Adrenal gland (tissue), 19 donors: ENCODE measurements at places on chromosomes 4 and X. TPM values are rescaled to one million over a fixed set of nuclear protein-coding genes. Genes with fewer than 3 reads are reported as not detected.
A peak's percentile ranks its signal among the peaks of the same experiment; 100 is the strongest.

- H3K4me1 ChIP-seq, result no peaks in the 10 kb centered on the region
- DNase-seq, result no peak
- H3K36me3 ChIP-seq, result no peaks in the 10 kb centered on the region
- H3K4me3 ChIP-seq, result no peak overlapping the region
- H3K27ac ChIP-seq, result no peak overlapping the region
- H3K27me3 ChIP-seq, result no peaks in the 10 kb centered on the region
These were observed 79.8 kb upstream of the PPARGC1A start for GRCh38 chr4:23969635-23970145.

DNA sequence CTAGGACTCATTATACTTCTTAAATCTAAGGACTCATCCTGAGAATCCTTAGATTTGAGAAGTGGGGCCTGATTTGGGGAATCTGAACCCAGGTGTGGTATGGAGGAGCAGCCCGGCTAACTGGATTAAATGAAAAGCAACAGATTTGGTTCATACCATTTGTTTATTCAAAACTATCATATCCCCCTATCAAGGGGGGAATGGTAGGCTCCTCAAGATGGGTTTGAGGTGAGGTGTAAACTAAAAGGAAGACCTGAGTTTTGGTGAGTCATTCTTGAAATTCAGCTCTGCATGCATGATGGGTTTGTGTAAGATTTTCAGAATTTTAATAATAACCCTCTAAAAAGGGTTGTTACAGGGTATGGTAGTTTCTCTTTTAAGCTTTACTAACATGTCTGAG is 53.4 kb downstream of the CASP6 start:
- H3K4me3 ChIP-seq, result no peak overlapping the region
- H3K27me3 ChIP-seq, result no peaks in the 10 kb centered on the region
- H3K36me3 ChIP-seq, result no peaks in the 10 kb centered on the region
- H3K4me1 ChIP-seq, result no peaks in the 10 kb centered on the region
- no peak for DNase-seq

- H3K4me3 ChIP-seq, result no peak overlapping the region
- no peak for DNase-seq
- no peak overlapping the region for H3K27ac ChIP-seq
- no peaks in the 10 kb centered on the region for H3K27me3 ChIP-seq
- no peaks in the 10 kb centered on the region for H3K4me1 ChIP-seq
These were observed 131.3 kb downstream of the FHDC1 start for GRCh38 chr4:153067376-153067775.

DNA sequence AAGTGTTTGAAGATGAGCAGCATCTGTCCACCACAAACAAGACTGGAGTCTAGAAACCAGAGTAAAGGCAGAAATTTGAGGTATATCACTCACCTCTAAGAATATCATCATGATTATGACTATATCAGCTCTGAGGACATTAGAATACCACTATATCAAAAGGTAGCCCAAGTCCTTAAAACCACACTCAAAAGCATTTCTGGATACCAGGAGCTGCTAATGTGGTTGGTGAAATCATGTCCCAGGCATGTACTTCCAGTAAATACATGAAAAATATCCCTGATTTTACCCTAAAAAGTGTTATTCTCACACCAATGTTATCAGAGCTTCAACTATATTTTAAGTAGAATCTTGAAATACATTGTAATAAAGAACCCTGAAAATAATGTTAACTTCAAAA is 136.3 kb upstream of the SMAD1 start:
- DNase-seq, result no peak
- H3K36me3 ChIP-seq, result no peaks in the 10 kb centered on the region
- H3K27me3 ChIP-seq, result no peaks in the 10 kb centered on the region
- H3K27ac ChIP-seq, result no peak overlapping the region
- H3K4me1 ChIP-seq, result no peaks in the 10 kb centered on the region
- H3K4me3 ChIP-seq, result no peak overlapping the region

DNA sequence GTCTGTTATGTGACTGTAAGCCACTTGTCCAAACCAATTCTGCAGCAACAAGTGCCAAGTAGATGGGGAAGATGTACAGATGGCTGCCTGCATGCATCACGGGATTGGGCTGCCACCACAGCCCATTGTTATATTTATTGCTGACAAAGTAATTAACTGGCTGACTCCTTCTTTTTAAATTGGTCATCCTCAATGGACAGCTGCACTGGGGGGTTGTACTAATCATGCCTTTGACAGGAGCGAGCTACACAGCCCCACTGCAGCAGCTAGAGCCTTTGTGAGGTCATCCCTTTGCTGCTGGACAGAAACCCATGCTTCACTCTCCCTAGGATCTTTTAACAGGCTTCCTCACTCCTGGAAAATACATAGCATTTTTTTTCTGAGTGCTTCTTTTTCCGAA is 146.7 kb upstream of the CXXC4 start:
- H3K27ac ChIP-seq, result no peak overlapping the region
- no peak overlapping the region for H3K4me3 ChIP-seq
- H3K4me1 ChIP-seq, result no peaks in the 10 kb centered on the region
- no peak for DNase-seq

The TMPRSS11E gene
- not detected for total RNA-seq

The CT55 gene
- not detected for total RNA-seq

The UGT2B10 gene
- not detected for total RNA-seq

DNA sequence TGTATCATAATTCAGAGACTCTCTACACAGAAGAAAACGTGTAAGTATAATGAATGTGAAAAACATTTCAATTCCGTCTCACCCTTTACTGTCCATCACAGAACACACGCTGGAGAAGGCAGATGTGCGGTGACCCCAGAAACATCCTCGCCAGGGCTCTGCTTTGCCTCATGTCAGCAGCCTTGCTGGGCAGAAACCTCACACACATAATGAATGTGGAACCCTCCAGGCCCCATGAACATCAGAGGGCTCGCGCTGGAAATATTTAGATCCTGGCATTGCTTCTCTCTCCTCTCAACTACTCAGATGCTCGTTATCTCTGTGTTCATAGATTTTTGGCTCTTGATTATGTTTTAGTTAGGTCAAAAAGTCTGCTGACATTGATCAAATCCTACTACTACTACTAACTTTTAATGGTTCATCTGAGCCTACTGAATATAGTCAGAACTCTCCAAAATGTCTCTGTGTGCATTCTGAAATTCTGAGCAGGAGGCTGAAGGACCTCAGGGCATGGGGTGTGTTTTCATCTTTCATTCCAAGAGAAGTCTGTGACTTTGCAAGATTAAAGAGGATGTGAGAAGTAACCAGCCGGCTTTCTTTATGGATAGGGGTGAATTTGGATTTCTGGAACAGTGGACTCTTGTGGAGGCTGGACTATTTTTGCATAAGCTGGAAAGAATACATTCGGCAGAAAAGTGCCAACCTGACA is 27.0 kb downstream of the SMIM43 start:
- no peaks in the 10 kb centered on the region for H3K36me3 ChIP-seq
- H3K4me3 ChIP-seq, result no peak overlapping the region
- DNase-seq, result no peak
- H3K4me1 ChIP-seq, result no peaks in the 10 kb centered on the region
- H3K27ac ChIP-seq, result no peak overlapping the region
- no peaks in the 10 kb centered on the region for H3K27me3 ChIP-seq

- H3K36me3 ChIP-seq, result no peaks in the 10 kb centered on the region
- peak overlapping the region; percentile 71 for H3K4me3 ChIP-seq
- H3K27me3 ChIP-seq, result no peaks in the 10 kb centered on the region
- H3K4me1 ChIP-seq, result no peaks in the 10 kb centered on the region
These were observed 1.2 kb downstream of the NEK1 start for GRCh38 chr4:169611157-169611556.

- H3K27me3 ChIP-seq, result no peaks in the 10 kb centered on the region
- H3K4me1 ChIP-seq, result no peaks in the 10 kb centered on the region
- H3K36me3 ChIP-seq, result no peaks in the 10 kb centered on the region
- H3K4me3 ChIP-seq, result no peak overlapping the region
These were observed 147.2 kb downstream of the AFF2 start for GRCh38 chrX:148647651-148648050.

The LUZP4 gene
- not detected for total RNA-seq

- no peak overlapping the region for H3K27ac ChIP-seq
- H3K4me3 ChIP-seq, result no peak overlapping the region
- no peaks in the 10 kb centered on the region for H3K27me3 ChIP-seq
- no peaks in the 10 kb centered on the region for H3K4me1 ChIP-seq
- H3K36me3 ChIP-seq, result no peaks in the 10 kb centered on the region
These were observed 589.5 kb upstream of the FTHL17 start for GRCh38 chrX:31661280-31661810.

- no peaks in the 10 kb centered on the region for H3K27me3 ChIP-seq
- H3K4me3 ChIP-seq, result no peak overlapping the region
- H3K36me3 ChIP-seq, result no peaks in the 10 kb centered on the region
- no peak overlapping the region for H3K27ac ChIP-seq
- H3K4me1 ChIP-seq, result no peaks in the 10 kb centered on the region
These were observed 30.1 kb upstream of the SPARCL1 start for GRCh38 chr4:87559090-87559837.

DNA sequence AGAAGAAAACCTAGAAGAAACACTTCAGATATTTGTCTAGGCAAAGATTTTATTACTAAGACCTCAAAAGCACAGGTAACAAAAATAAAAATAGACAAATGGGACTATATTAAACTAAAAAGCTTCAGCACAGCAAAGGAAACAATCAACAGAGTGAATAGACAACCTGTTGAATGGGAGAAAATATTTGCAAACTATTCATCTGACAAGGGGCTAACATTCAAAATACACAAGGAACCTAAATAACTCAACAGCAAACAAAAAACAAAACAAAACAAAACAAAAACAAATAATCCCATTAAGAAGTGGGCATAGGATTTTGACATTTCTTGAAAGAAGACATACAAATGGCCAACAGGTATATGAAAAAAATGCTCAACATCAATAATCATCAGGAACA is 192.7 kb upstream of the ZCCHC13 start:
- no peaks in the 10 kb centered on the region for H3K36me3 ChIP-seq
- no peaks in the 10 kb centered on the region for H3K4me1 ChIP-seq
- H3K27ac ChIP-seq, result no peak overlapping the region
- H3K27me3 ChIP-seq, result no peaks in the 10 kb centered on the region
- no peak for DNase-seq

DNA sequence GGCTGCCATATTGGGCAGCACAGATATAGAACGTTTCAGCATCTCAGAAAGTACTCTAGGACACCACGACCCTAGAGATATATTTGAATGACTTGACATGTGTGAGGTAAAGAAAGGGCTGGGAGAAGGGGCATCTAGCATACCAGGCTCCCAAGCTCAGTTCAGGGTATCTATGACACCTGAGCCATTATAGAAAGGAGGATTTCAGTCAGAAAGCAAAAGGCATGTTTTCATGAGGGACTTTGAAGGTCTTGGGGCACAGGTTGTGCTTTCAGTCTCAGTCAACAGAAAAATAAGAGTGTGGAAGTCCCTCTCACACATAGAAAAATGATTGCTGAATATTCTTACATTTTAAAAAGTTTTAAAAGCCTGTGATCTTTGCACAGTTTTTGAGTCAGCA is 51.6 kb downstream of the NIPAL1 start:
- no peak overlapping the region for H3K4me3 ChIP-seq
- H3K4me1 ChIP-seq, result no peaks in the 10 kb centered on the region
- H3K27ac ChIP-seq, result no peak overlapping the region
- no peak for DNase-seq
- no peaks in the 10 kb centered on the region for H3K27me3 ChIP-seq
- H3K36me3 ChIP-seq, result no peaks in the 10 kb centered on the region

- peaks cover 3% of the 10 kb centered on the region for H3K4me1 ChIP-seq
- H3K27me3 ChIP-seq, result no peaks in the 10 kb centered on the region
- no peak overlapping the region for H3K4me3 ChIP-seq
These were observed 7.7 kb downstream of the ENOX2 start for GRCh38 chrX:130895299-130895698.

GRCh38 chr4:25783943-25784342 is 78.8 kb downstream of the SEL1L3 start:
- no peak for DNase-seq
- H3K27ac ChIP-seq, result no peak overlapping the region
- H3K4me1 ChIP-seq, result no peaks in the 10 kb centered on the region
- H3K27me3 ChIP-seq, result no peaks in the 10 kb centered on the region

DNA sequence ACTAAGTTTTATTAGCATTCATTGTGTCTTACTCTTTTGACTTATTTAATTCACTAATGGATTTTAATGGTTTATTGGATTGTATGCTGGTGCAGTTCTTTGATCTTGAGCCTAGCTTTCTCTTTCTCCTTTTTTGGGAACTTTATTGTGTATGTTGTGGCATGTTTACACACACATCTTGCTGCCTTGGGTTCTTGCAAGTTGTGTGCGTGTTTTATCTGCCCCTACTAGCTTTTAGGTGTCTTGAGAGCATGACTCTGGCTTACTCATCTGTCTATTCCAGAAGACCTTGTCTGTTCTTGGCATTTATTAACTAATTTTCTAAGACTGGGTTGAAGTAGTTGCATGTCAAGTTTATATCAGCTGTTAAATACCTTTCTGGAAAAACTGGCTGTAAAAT is 2.7 kb downstream of the TMEM165 start:
- no peak for DNase-seq
- no peak overlapping the region for H3K4me3 ChIP-seq
- peaks cover 38% of the 10 kb centered on the region for H3K4me1 ChIP-seq
- H3K27me3 ChIP-seq, result no peaks in the 10 kb centered on the region

The CFAP299 gene
- not detected for total RNA-seq

DNA sequence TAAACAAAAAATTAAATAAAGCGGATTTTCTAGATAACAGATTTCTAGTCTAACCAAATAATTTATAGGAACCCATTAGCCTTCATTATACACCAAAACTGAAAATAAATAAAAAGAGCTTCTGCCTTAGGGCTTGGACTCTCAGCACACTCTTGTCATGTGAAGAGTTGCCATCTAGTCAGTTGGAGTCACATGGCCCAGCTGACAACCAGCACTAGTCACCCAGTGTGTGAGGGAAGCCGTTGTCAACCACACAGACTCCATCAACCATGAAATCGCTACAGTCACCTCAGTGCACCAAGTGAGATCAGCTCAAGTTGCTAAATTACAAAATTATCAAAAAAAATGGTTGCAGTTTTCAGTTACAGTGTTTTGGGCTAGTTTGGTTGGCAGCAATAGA is 470.0 kb downstream of the GASK1B start:
- no peaks in the 10 kb centered on the region for H3K27me3 ChIP-seq
- no peaks in the 10 kb centered on the region for H3K4me1 ChIP-seq
- no peak overlapping the region for H3K27ac ChIP-seq
- no peak for DNase-seq
- no peaks in the 10 kb centered on the region for H3K36me3 ChIP-seq

DNA sequence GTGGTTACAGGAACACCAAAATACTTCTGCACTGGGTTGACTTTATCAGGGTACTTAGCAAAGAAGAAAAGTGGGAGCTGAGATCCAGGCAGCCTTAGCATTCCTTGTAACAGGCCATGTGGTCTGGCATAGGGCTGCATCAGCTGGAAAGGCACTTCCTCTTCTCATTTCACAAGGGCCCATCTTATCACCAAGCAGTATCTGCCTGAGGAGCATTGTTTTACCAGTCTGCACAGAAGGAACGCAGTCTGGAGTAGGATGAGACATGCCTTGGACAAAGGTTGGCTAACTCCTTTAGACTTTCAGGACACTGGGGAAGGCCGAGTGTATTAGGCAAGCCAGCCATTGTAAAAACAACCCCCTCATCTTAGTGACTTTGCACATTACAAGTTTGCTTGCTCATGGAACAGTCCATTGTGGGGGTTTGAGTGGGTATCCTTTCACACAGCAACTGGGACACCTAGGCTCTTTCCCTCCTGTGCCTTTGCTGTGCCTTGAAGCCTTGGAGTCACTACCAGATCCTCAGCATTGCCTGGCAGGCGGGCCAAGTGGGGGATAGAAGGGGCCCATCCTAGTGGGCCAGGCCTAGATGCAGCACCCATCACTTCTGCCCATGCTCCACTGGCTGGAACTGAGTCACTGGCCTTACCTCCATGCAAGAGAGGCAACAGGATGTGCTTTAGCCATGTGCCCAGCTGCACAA is 4.6 kb downstream of the SUV39H1 start:
- H3K36me3 ChIP-seq, result no peaks in the 10 kb centered on the region
- H3K27ac ChIP-seq, result no peak overlapping the region
- no peak for DNase-seq

GRCh38 chrX:135309430-135309923 is at the start of gene ETDC:
Gene ETDC, plus strand, starts transcription at chrX:135309480. Its CDS starts 0 bp downstream, at chrX:135309480.
- no peak for DNase-seq
- H3K27ac ChIP-seq, result no peak within 1 kb of the TSS
- H3K27me3 ChIP-seq, result no peaks in the 10 kb centered on the region
- H3K4me3 ChIP-seq, result no peak within 1 kb of the TSS
